H7 (cell line): ENCODE measurements at places on chromosomes 5 and 9.

DNA sequence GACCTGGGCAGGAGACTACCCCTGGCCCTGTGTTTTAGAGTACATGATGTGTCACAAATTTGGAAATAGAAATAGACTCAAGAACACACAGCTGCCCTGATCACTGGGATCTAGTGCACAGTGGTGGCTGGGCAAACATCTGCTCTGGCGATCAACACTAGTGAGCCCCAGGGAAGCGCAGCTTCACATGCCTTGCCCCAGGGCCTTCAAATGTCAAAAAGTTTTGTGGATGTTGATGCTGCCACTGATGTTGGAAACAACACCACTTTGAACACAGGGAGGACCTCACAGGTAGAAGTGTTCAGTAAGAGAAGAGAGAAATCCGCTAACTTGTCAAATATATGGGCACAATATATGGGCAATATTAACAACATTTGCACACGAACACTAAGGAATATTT is 7.1 kb upstream of the MAP3K1 start:
- no peak for DNase-seq

GRCh38 chr5:172086194-172086975 is 79.9 kb upstream of the FBXW11 start:
- peak; percentile 48 for DNase-seq

DNA sequence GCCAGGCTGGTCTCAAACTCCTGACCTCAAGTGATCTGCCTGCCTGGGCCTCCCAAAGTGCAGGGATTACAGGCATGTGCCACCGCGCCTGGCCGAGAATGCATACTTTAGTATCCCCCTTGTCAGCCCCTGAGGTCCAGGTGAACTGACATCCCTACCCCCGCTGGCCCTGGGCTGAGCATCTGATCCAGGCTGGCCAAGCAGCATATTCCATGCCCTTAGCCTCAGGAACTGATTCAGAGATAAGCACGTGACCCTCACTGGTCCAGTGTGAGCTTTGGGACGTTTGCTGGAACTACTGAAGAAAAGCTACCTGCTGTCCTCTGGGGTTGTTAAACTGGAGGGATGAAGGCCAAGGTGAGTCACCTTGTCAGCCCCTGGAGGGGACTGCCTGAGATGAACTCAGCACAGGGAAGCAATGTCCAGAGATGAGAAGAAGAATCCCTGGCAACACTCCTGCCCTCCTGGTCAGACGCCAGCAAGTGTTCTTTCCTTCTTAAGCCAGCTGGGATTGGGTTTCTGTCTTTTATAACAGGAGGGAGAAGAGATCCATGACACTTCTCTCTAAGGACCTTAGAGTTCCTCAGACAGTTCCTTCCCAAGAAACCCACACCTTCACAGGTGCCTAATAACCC is 59.1 kb upstream of the FBXW11 start:
- no peak for DNase-seq

GRCh38 chr9:6106711-6107339 is 91.4 kb upstream of the RANBP6 start:
- peak; percentile 69 for DNase-seq

- DNase-seq: no peak
These were observed 75.1 kb upstream of the SMIM23 start for GRCh38 chr5:171710451-171711024.

GRCh38 chr5:65672796-65673195 is 48.0 kb downstream of the SHLD3 start:
- DNase-seq: no peak

GRCh38 chr9:73172901-73173215 is 21.2 kb downstream of the ANXA1 start:
- no peak for DNase-seq

DNA sequence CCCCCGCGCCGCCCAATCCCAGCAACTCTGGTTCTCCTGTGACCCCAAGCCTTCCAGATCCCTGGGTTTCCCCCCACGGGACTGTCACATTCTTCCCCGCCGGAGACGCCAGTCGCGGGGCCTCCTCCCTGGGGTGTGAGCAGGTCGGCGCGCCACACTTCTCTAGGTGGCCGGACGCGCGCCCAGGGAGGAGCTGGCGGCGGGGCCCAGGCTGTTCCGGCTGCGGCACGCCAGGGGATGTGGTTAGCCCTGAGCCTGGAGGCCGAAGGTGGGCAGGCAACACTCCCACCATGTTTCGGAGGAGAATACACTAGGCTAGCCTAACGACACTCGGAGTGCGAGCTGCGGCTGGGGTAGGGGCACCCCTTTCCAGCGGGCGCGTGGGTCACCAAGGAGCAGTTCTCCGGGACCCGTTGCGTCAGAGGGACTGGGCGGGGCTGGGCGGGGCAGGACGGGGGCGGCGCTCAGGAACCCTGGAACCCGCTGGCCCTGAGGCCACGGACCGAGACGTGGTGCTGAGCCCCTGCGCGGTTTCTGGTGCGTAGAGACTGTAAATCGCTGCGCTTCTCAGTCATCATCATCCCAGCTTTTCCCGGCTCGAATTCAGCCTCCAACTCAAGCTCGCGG is at the start of gene SLC27A6:
Gene SLC27A6 (plus strand): TSS at position 478 of the 627 bp plus-strand sequence. CDS start 650 bp downstream, outside the sequence.
- DNase-seq: peak; percentile 80

- DNase-seq: no peak
These were observed 103.3 kb upstream of the CNTLN start for GRCh38 chr9:17031546-17031945.

DNA sequence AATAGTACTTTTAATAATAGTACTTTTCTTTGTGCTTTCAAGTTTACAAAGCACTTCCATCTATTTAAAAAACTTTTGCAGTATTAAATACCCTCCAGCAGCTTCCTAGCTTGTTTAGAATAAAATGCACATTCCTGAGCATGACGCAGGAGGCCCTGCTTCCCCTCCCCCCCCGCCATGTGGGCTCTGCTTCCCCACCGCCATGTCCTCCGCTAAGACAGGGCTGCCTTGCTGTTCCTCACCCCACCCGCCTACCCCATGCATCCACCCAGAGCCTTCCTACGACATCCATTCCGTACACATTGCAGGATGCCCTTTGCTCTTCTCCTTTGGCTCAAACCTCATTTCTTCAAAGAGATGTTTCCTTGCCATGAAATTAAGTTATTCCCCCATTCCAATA is 205.9 kb upstream of the MSX2 start:
- no peak for DNase-seq

DNA sequence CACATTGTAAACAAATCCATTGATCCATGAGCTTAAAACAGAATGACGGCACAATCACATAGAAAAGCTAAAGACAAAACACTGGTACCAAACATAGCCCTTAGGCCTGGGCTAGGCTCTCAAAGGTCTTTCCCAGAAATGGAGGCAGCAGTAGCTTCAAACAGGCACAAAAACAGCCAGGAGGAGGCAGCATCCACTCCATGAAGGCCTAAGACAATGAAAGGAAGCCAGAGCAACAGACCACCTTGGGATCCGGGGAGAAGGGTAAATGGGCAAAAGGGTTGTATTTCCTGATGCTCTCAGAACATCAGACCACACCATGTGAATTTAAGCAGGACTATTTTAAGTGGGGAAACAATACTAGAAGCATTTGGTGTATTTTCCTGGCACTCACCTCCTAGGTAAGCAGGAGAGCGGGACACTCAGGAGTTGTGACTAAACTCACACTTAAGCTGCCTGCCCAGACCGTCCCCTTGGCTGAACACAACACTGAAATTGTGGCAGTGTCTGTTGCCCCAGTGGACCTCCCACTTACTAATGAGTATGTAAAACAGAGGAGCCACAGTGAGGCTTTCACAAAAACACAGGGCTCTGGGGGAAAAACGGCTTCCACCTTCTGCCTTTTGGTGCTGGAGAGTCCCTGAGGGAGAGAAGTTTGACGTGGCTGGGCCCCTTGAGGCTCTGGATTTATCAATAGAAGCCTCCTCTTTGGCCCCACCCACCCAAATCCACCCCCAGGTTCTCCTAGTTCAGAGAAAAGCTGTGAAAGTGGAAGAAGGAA is 11.9 kb downstream of the GNPDA1 start:
- DNase-seq: peak; percentile 45

DNA sequence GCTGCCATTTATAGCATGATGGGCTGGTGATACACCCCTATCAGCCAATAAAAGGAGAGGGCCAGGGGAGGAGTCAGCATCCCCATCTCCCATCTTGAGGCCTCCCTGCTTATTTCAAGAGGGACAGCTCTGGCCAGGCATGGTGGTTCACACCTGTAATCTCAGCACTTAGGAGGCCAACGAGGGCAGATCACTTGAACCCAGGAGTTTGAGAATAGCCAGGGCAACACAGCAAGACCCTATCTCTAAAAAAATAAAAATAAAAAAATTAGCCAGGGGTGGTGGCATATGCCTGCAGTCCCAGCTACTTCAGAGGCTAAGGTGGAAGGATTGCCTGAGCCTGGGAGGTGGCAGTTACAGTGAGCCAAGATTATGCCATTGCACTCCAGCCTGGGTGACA is 9.8 kb downstream of the REXO4 start:
- no peak for DNase-seq

GRCh38 chr9:104758974-104759373 is 5.0 kb upstream of the NIPSNAP3B start:
- DNase-seq: no peak

DNA sequence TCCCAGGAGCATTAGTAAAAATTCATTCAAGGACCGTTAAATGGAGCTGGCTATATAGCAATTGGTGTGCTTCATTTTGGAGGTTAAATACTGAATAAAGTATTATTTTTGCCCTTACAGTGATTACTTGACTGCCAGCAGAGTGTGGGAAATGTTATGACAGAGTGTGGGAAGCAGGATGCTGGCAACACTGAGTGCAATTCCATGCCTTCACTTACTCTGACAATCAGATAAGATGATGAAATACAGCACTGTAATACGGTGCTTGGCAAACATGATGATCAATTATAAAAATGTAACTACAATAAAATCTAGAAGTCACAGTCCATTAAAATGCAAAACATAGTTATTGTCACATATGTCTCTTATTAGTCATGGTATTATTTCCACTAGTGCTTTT is 651.3 kb downstream of the PTPRD start:
- DNase-seq: no peak

DNA sequence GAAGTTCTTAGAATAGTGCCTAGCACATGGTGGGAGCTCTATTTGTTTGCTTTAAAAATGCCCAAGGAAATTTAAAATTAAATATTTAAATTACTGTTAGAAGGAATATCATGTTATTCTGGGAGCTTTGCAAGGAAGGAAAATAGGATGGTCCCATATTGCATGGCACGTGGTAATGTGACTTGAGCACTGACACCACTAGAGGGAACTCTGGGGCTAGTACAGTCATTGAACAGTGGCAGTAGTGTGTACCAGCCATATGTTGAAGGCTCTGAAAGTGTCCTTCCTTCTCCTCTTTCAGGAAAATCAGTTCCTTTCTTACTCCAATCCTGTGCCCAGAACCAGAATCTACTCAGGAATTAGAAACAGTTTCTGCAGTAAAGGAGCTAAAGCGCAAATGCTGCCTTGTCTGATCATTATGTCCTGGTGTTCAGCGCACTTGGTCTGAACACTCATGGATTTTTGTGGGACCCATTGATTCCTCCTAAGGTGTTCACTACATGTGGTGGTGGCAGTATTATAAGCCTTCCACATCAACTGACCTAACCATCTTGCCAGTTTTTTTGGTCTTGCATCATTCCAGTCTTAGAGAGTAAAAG is 54.1 kb downstream of the GDA start:
- peak; percentile 63 for DNase-seq

- DNase-seq: no peak
These were observed 25.6 kb downstream of the C9orf50 start for GRCh38 chr9:129595311-129595741.

- peak; percentile 52 for DNase-seq
These were observed 16.5 kb downstream of the NACC2 start for GRCh38 chr9:136078498-136079011.

GRCh38 chr5:151298063-151298855 is 5.3 kb downstream of the SLC36A3 start:
- DNase-seq: peak; percentile 52

GRCh38 chr5:3266861-3267260 is 328.8 kb upstream of the IRX1 start:
- DNase-seq: no peak

- no peak for DNase-seq
These were observed 257.2 kb downstream of the ARRDC3 start for GRCh38 chr5:91125916-91126315.

DNA sequence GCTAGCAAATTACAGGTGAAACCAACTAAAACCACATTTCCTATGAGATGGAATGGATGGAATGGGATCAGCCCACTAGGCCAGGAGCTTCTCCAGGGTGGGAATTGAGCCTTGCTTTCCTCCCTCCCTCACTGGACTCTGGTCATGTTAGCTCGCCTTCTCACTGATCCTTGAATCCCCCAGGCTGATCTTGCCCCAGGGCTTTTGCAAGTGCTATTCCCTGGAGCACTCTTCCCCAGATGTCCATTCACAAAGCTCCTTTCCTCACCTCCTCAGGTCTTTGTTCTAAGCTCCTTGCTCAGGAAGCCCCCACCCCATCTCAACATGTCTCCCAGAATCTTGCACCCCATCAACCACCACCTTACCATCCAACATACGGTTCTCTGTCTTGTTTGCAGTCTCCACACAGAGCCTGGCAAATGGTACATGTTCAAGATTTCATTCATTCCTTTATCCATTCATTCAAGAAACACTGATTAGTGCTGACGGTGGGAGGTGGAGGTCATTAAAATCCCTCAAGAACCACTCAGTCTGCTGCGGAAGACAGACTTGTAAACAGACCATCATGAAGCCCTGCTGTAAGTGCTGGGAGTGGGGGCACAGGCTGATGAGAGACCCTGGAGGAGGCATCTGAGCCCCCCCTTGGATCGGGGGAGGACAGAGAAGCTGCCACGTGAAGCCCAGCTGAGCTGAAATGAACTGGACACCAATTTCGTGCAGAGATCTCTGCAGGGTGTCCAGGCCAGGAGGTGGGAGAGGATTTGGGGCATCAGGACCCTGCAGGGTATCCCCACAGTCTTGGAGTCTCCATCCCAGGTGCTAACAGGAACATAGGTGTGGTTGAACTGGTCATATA is 141.7 kb downstream of the BARX1 start:
- peak; percentile 8 for DNase-seq

GRCh38 chr9:129001504-129002325 is 26.4 kb downstream of the SH3GLB2 start:
- DNase-seq: no peak

GRCh38 chr9:13992138-13993088 is 321.5 kb downstream of the NFIB start:
- DNase-seq: no peak

DNA sequence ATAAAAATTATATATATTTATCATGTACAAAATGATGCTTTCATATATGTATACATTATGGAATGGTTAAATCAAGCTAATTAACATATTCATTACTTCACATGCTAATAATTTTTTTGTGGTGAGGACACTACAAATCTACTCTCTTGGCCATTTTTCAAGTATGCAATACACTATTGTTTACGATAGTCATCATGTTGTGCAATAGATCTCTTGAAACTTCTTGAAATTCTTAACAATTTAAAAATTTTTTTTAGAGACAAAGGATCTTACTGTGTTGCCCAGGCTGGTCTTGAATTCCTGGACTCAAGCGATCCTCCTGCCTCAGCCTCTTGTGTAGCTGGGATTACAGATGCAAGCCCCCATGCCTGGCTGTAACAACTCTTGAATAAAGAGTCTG is 45.2 kb upstream of the SHOC1 start:
- DNase-seq: no peak
